ENCODE measurements at places on chromosomes 1 and 21.

GRCh38 chr1:216612291-216612690 lies 110.9 kb downstream of the ESRRG start:
- DNase-seq, result no peak

- peak; percentile 92 for DNase-seq
These were observed at the start of gene RRP1 for GRCh38 chr21:43789276-43790009. RRP1 (plus strand) TSS chr21:43789577; CDS start chr21:43789630, 53 bp downstream.

DNA sequence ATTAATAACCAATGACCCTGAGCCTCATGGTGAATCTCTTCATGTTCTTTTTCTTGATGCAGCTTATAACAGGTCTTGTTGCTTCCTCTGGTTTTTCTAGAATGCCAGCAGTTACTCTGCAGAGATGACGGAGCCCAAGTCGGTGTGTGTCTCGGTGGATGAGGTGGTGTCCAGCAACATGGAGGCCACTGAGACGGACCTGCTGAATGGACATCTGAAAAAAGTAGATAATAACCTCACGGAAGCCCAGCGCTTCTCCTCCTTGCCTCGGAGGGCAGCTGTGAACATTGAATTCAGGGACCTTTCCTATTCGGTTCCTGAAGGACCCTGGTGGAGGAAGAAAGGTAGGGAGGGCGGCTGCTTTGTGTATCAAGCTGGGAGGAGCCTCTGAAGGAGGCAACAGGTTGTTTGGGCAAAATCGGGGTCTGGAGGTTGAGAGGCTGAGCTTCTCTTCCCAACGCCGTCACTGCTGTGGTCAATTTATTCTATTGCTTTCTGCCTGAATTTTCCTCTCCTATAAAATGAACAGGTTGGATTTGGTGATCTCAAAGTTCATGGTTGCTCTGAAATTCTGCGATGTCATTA lies 6.7 kb downstream of the ABCG1 start:
- no peak for DNase-seq

GRCh38 chr1:21381354-21381753 lies 58.6 kb upstream of the NBPF3 start:
- DNase-seq, result no peak

- DNase-seq, result no peak
These were observed 21.6 kb downstream of the ZNF684 start for GRCh38 chr1:40553017-40553416.

- DNase-seq, result no peak
These were observed 12.4 kb downstream of the SLC30A1 start for GRCh38 chr1:211566431-211567025.

GRCh38 chr1:178484698-178485225 lies 12.0 kb downstream of the CLEC20A start:
- DNase-seq, result no peak

DNA sequence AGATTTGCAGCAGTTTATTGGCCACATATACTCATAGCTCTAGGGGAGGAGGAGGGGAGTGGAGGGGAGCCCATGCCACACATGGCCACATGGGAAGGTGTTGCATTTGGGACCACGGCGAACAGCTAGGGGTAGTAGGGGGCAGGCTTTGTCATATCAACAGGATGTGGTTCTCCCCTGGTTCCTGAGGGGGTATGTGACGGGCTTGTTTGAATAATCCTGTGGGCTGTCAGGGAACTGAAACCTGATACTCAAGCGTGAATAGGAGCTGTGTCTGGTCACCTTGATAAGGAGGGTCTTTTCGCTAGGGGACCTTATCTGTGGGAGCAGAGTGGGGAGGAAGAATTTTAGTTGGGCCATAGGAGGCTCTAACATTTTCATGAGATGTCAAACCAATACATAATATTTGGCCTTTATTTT lies 264.7 kb downstream of the CTH start:
- DNase-seq, result peak; percentile 12

DNA sequence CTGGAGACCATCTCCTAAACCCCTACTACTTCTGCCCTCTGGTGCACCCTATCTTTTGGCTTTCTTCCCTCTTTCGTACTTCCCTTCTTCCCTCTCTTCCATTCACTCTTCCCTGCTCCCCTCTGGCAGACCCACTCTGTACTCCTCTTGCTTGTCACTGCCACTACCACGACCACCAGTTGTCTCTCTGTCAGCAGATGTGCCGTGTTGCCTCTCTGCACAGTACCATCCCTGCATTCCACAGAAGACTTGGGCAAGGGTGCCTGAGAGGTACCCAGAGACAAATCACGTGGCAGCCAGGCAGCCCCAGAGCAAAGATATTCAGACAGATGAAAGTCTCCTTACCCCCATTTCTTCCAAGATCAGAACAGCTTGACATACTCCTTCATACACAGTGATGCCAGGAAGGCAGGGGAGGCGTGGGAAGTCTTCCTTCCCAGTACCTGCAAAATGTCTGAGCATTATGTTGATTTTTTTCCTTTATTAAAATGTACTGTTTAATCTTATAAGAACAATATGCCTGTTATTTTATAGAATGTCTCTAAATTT lies 15.0 kb downstream of the CAMSAP2 start:
- DNase-seq, result no peak

DNA sequence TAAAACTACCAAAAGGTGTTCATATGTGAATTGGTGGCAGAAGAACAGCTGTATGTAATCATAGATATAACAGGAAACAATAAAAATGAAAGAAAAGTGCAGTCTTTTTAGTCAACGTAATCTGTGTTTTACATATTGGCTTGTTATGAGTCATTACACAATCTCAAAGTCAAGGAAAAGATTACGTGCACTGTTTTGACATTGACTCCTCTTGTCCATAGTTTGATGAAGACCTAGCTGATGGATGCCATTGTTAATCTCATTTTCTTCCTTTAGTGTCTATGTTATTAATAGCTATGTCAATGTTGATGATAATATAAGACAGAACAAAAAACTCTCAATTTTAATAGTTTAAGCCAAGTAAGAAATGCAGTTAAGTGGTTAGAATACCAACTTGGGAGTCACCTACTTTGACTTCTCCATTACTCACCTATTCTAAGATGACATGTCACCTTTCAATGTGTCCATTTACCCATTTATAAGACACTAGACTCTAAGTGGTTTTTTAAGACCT lies 84.5 kb upstream of the SAMSN1 start:
- peak; percentile 65 for DNase-seq

DNA sequence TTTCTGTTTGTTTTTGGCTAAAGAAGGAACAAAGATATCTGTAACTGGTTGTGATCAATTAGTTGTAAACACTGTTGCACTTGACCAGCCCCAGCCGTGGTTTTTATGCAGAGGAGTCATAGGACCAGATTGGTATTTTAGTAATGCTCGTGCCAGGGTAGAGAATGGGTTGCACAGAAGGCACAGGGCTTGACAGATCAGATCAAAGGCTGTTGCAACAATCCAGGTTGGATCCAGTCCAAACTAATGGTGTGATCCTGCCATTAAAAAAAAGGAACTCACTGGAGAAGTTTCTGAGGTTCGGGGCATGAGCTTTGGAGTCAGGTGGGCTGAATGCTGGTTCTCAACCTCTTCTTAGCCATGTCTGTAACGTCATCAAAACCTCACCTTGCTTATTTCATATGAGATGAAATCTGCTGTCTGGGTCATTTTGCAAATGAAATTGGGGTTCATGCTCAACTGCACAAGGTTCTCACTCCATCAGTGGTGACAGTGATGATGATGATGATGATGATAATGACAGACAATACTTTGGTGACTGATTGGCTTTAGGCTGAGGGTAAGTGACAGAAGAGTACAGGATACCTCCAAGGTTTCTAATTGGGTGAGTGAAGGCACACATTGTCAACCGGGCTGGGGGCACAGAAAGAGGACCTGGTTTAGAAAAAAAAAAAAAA lies 43.1 kb downstream of the ZNF281 start:
- no peak for DNase-seq

- DNase-seq, result no peak
These were observed 6.5 kb downstream of the CNST start for GRCh38 chr1:246572785-246573184.

- no peak for DNase-seq
These were observed 59.9 kb downstream of the SLC22A15 start for GRCh38 chr1:116036255-116036654.

DNA sequence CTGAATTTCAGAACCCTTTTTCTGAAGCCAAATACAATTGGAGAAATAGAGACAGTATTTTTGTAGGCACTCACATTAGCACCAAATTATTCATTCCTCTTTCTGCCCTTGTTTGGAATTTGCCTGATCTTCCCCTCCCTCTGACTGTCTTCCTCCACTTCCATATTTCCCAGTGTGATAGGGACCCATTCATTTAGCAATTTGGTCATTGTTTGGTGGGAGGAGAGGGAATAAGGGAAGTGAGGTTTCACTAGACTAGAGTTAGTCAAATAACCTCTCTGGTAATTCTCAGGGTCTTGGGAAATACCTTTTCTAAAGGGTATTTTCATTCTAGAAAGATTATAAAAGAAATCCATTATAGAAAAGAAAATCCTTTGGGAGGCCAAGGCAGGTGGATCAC lies 31.0 kb upstream of the MTMR11 start:
- DNase-seq, result no peak

- no peak for DNase-seq
These were observed 6.4 kb downstream of the CRABP2 start for GRCh38 chr1:156698995-156699394.

DNA sequence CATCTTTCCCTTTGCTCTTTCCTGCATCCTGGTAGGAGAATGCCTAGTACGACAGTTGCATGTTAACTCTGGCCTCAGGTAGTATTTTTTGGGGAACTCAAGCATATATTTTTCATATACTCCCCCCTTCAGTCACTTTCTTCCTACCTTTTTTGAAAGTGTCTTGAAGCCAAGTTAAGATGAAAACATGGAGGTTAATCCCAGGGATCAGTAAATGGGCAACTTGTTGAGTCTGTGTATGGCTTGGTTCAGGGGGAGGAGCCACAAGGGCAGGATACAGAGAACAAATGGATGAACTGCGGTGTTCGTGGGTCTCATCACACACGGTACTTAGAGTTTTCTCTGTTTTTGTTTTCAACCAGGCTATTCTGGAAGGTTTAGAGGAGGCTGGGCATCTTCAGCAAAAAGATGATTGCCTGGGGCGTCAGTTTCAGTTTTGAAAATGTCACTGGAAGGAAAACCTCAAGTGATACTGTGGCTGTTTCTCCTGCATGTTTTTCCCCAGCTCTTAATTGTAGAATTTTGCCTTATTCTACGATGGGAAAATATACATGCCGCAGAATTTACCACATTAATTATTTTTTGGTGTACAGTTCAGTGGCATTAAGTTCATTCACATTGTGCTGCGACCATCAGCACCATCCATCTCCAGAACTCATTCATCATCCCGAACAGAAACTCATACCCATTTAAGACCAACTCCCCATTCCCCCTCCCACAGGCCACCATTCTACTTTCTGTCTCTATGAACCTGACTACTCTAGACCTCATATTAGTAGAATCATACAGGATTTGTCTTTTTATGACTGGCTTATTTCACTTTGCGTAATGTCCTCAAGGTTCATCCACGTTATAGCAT lies 71.5 kb downstream of the MAP10 start:
- DNase-seq, result no peak

- no peak for DNase-seq
These were observed 18.1 kb downstream of the LRIF1 start for GRCh38 chr1:110945626-110946025.

DNA sequence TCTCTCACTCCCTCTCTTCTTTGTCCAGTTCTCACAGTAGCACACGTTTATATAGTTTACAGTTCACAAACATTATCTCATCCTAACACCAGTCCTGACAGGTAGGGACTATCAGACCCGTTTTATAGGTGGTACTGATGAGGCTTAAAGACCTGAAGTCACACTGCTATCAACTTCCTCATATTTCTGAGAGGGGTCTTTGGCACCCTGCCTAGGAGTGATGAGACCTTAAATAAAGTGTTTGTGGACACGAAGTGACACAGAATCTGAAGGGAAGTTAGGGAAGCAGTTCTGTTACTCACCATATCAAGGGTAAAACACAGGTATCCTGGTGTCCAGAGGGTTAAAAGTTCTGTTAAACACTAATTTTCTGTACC lies 590 bp upstream of the TACSTD2 start:
- peak; percentile 29 for DNase-seq

GRCh38 chr1:94456736-94457135 lies 38.5 kb downstream of the ABCD3 start:
- no peak for DNase-seq

GRCh38 chr1:180387413-180387812 lies 115.0 kb downstream of the ACBD6 start:
- DNase-seq, result no peak

DNA sequence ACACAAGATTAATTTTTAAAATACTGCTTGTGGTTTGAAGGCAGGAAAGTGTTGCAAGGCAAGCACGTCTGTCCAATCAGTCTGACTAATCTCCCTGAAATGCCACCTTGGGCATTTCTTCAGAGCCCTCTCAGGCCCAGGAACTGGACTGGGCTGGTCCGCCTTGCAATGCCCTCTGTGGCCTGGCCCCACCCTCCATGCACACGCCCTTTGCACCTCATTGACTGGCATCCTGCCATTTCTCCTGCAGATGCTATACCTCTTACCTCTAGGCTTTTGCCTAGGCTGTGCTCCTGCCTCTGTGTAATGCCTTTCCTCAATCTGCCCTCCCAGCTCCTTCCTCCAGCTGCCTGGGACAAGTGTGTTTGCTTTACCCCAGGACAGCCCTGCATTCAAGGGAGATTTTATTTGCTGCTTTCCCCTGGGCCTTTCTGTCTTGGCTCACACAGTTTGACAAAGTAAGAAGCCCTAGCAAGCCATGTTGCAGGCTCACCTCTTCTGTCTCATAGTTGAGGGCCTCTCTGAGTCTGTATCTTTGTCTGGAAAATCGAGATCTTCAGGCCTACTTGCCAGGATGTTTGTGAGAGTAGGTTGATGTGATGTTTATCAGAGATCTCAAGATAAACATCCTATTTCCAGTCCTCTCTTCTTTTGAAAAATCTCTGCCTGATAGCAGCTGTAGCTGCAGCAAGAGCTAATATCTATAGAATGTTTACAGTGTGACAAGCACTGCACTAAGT lies 149.2 kb upstream of the JUN start:
- no peak for DNase-seq

- no peak for DNase-seq
These were observed 29.0 kb downstream of the DHCR24 start for GRCh38 chr1:54857746-54858561.

- no peak for DNase-seq
These were observed 181.2 kb downstream of the PLPPR4 start for GRCh38 chr1:99445486-99445885.

GRCh38 chr1:165381745-165382505 lies 25.4 kb upstream of the LMX1A start:
- DNase-seq, result no peak

- DNase-seq, result no peak
These were observed 925 bp downstream of the PDE9A start for GRCh38 chr21:42654179-42654912.

GRCh38 chr1:246582301-246583055 lies 16.2 kb downstream of the CNST start:
- no peak for DNase-seq

GRCh38 chr1:186681121-186681520 lies 898 bp upstream of the PTGS2 start:
- DNase-seq, result no peak
